GM18507 (cell line): ENCODE measurements at places on chromosomes 12 and 14.

DNA sequence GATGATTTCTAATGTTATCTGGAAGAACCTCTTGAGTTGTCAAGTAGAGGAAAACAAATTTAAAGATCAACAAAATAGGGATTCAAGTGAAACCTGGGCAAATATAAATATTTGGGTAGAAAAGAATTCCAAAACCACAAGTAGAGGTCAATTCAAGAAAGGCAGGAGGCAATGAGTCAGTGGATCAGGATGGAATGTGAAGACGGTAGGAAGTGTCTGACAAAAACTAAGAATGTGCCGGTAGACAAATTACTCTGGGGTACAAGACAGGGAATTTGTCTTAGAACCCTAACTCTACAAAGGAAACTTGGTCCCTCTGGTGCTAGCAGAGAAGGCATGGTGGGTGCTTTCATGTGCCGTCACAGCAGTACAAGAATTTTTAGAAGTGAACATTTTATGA lies 13.6 kb downstream of the ABCD2 start:
- DNase-seq, result no peak

DNA sequence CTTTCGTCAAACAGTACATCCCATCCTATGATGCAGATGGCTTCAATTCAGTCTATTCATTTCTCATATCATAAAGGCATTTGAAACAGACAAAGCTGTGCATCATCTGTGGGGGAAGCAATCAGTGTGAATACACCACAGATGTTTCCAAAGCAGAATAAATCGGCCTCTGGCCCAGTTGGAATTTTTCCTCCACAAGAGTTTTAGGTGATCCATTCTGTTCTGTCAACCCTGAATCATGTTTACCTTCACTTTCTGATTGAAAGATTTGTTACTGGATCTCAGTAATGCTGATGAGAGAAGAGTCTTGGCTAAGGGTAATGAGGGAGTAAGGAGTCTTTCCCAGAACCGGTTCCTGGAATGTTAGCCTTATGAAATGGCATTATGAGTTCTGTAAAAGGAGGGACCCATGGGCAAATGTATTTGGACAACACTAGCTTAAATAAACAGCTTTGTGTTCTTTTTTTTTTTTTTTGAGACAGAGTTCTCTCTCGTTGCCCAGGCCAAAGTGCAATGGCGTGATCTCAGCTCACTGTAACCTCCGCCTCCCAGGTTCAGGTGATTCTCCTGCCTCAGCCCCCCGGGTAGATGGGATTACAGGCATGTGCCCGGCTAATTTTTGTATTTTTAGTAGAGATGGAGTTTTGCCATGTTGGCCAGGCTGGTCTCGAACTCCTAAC lies 62.5 kb downstream of the TPH2 start:
- DNase-seq, result no peak

GRCh38 chr12:75658901-75659823 lies 147.8 kb upstream of the KRR1 start:
- DNase-seq, result no peak

- no peak for DNase-seq
Measured at GRCh38 chr12:19144985-19145384, 15.5 kb downstream of the PLEKHA5 start.

DNA sequence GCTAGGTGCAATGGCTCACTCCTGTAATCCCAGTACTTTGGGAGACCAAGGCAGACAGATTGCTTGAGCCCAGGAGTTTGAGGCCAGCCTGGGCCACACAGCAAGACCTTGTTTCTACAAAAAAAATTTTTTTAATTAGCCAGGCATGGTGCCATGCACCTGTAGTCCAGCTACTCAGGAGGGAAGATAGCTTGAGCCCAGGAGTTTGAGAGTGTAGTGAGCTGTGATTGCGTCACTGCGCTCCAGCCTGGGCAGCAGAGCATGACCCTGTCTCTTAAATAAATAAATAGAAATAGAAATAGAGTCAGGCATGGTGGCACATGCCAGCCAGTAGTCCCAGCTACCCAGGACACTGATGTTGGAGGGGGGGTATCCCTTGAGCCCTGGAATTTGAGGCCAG lies 36.7 kb upstream of the CLIP1 start:
- no peak for DNase-seq

DNA sequence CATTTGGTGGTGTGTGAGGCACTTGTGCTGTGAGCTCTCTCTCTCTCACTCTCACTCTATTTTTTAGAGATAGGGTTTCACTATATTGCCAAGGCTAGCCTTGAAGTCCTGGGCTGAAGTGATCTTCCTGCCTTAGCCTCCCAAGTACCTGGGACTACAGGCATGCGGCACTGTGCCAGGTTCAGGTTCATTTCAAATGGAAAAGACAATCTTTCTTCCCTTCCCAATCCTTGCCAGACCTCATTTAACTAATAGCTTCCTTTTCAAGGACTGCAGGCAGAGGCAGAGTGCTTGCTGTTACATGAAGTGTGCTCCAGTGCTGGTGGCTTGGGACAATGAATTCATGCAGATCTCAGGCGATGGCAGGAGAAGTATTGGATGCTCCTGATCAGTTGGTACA lies 73.2 kb upstream of the BICD1 start:
- DNase-seq, result no peak

DNA sequence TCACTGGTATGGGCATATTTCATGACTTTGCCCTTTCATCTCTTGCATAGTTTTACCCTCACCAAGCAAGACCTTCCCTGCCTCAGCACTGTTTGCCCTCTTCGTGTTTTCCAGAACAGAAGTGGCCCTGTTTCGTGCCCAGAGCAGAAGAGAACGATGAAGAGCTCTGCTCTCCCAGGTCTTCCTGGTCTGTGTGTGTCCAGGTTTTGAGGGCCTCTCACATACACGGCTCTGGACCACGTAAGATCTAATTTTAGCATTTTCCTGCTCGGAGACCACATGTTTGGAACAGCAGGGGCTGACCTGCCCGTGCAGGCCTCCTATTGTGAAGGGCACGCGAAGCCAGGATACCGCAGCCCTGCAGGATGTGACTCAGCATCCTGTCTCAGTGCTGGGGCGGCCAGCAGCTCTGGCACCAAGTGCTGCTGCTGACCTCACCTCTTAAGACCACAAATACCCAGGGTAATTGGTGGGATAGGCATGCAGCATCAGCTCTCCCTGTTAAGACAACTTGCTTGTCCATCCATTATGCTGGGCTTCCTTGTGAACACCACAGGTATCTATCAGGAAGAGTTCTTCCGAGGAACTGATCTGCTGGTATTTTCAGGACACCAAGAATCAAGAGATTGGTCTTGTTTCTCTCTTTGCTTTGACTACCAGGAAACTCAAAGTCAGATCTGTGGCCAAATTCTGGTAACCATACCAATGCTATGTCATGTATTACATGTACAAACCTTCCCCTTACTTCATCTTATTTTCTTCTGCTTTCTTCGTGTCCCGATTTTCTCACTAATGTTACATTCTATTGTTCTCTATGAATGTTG lies 19.0 kb downstream of the SSH1 start:
- peak; percentile 79 for DNase-seq

GRCh38 chr12:101038289-101038871 lies 171.7 kb downstream of the SLC5A8 start:
- no peak for DNase-seq

- DNase-seq, result no peak
Measured at GRCh38 chr12:58871556-58871955, 48.7 kb downstream of the LRIG3 start.

DNA sequence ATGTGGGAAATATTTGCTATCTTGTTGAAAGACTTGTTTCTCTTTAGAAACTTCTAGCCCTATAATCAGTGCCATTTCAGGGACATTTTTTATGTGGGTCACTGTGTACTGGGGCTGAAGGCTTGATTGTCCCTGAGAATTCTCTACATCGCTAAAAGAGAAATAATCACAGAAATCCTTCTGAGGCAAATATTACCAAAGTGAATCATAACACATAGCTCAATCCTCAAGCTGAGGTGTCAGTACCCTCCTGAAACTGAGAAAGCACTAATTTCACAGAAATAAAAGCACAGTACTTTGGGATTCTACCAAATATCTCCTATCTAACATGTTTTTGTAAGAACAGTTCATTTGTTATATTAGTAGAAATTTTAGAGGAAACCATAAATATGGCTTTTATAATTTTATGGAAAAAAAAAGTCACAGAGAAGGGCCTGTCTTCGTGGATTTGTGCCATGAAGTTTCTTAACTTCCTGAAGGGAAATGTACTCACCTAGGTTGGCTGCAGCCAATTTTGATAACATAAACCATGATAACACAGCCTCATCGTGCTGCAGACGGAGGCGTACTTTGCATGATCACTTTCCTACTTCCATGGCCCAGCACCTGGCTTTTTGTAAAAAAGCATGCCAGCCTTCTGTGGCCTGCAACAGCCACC lies 163.7 kb upstream of the HIF1A start:
- no peak for DNase-seq

- DNase-seq, result no peak
Measured at GRCh38 chr12:126772171-126772864, 1494.7 kb upstream of the TMEM132C start.

GRCh38 chr14:101055776-101056374 lies 152.4 kb upstream of the RTL1 start:
- no peak for DNase-seq
